HEK293T (cell line): ENCODE measurements at places on chromosomes 13 and 19.

GRCh38 chr19:19719798-19720197 lies 13.1 kb downstream of the ZNF14 start:
- no peak for DNase-seq

- no peak for DNase-seq
Observed at GRCh38 chr19:35775046-35775297, 392 bp upstream of the ARHGAP33 start.

- no peak for DNase-seq
Observed at GRCh38 chr19:47371261-47371660, 22.1 kb downstream of the DHX34 start.

DNA sequence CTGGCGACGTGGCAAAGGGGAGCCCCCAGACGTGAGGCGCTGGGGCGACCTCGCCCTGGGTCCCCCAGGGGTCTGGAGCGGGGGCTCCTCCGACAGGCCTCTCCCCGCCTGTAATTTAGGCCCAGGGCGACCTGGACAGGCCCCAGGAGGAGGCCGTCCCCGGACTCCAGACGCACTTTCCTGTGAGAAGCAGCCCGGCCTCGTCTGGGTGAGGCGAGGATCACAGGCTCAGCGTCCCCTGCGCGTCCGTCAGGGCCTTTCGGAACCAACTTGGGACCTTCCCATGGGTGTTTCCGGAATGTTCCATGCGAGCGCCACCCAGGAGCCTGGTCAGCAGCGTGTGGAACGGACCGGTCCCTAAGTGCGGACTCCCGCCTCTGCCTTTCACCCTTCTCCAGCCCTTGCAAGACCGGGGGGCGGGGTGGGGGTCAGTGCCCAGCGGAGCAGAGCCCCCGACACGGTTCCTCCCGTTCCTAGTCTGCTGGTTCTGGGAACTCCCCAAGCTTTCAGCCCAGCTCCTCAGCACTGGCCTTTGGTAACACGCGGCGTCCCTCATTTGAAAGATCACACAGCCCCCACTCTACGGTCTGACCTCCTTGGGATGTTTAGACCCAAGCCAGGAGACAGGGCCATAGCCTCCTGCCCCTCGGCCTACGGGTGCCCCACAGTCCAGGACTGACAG lies 1.1 kb upstream of the GRTP1 start:
- DNase-seq: no peak

GRCh38 chr19:33296488-33296971 lies 5.8 kb downstream of the CEBPA start:
- no peak for DNase-seq

GRCh38 chr13:51938454-51938853 lies 72.8 kb downstream of the ATP7B start:
- no peak for DNase-seq

GRCh38 chr13:101727118-101727517 lies 274.6 kb downstream of the ITGBL1 start:
- DNase-seq: no peak

GRCh38 chr19:50794074-50794875 lies 4.1 kb downstream of the ACP4 start:
- no peak for DNase-seq

- DNase-seq: no peak
Observed at GRCh38 chr13:25377244-25377962, 5.6 kb downstream of the ATP8A2 start.
